ENCODE measurements at places on chromosomes 5 and 9.
A peak's percentile ranks its signal among the peaks of the same experiment; 100 is the strongest.

GRCh38 chr9:70609011-70609410, 194.6 kb upstream of the KLF9 start:
- DNase-seq, result no peak

GRCh38 chr9:84900421-84900820, 230.9 kb downstream of the NTRK2 start:
- DNase-seq, result no peak

GRCh38 chr5:112933651-112934365, 11.8 kb upstream of the REEP5 start:
- no peak for DNase-seq

DNA sequence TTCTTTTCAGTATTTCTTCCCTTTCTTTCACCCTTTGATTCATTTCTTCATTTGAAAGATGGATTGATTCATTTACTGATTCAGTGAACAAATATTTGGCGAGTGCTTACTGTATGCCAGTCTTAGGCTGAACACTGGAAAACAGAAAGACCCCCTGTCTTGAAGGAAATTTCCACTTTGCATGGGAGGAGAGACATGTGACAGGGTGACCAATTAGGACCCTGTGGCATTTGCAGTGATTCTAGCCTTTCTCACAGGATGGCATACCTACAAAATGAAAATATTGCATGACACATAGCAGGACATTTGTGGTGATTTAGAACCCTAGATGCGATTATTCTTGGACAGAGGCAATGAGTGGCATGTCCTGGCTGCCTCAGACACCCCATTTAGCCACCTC, 407.2 kb upstream of the SGCD start:
- DNase-seq, result no peak

DNA sequence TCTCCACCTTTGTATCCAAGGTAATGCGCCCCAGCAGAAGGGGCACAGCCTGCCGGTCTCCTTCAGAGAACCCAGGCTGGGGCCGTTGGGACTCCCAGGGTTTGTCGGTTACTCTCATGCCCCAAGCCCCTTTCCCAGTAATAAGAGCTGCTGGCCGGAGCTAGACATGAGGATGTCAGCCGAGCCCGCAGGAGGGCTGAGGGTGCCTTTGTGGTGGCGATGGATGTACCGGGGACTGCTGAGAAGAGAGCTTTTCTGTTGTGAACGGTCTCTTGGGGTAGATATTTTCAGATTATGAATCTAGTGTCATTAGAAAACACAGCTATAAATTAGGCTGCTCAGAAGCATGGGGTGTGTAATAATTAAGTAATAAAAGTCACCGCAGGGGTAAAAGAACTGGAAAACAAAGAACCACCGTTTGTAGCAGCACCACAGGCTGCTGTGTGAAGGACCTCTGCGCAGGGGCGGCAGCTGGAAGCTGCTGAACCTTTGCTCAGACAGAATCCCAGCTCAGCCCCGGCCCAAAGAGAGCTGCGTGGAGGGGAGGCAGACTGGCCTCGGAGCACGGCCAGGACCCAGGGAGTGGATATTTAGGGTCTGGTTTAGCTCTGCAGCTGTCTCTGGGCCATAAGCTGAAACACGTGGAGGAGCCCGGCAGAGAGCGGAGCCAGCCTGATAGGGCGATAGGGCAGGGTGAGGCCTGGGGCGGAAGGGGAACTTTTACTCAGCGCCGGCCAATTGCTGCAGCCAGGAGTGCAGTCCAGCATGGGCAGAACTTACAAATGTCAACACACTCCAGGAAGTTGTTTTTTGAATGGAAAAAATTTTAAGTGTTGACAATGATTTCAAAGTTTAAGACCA, 50.5 kb upstream of the BARHL1 start:
- peak; percentile 74 for DNase-seq

GRCh38 chr5:116274251-116274650, 189.4 kb downstream of the COMMD10 start:
- DNase-seq, result no peak

GRCh38 chr5:24059006-24059405, 551.6 kb downstream of the PRDM9 start:
- no peak for DNase-seq

GRCh38 chr5:118723021-118723338, 265.4 kb downstream of the DTWD2 start:
- DNase-seq, result no peak

- DNase-seq, result no peak
These were observed 25.3 kb downstream of the DAP start for GRCh38 chr5:10735569-10736276.

DNA sequence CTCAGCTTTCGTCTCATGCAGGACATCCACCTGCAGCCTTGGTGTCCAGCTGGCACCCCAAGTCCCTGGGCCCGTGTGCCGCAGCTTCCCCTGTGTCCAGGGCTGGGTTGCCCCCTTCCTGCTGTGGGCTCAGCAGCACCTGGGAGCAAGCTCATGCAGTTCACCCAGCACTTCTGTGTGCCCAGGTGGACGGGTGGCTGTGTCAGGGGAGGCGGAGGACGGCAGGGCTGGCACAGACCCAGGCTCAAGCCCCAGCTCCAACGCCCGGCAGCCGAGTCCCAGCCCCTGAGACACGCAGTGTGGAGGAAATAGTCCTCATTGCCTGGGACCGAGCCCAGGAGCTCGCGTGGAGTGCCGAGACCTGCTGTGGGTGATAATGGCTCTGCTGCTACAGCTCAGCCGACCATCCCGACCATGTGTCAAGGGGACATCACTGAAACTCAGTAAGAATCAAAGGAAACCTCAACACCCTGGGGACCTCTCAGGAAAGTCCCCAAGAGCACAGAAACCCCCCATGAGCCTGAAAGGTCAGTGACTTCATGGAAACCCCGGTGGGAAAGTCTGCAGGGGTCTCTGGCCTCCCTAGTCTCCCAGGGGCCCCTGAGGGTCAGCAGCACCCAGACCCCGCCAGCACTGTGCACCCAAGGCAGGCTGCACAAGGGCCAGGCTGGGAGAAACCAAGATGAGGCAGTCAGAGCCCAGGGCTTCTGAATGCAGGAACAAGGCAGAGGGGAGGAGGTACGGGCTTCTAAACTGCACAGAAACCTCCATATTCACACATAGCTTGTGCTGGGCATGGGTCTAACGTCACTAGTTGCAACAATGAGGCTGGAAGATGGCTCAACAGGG, 38.8 kb downstream of the LPCAT1 start:
- DNase-seq, result no peak

- no peak for DNase-seq
These were observed 64.7 kb downstream of the CRB2 start for GRCh38 chr9:123420592-123421111.

GRCh38 chr9:76027416-76027815, 136.9 kb downstream of the PCSK5 start:
- no peak for DNase-seq

DNA sequence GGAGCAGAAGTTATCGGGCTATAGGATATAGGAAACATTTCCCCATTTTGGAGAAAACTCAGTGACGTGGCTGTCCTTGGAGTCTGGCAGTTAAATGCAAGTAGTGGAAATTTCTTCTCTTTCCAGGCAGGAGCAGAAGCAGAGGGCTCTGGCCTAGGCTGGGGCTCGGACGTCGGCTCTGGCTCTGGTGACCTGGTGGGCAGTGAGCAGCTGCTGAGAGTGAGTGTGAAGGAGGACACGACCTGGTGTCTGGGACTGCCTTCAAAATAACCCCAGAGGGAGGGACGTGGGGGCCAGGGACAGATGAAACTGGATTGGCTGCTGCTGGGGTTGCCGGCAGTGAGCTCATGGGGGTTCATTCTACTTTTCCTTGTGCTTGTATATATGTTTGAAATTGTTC, 79.5 kb downstream of the COL15A1 start:
- no peak for DNase-seq

- no peak for DNase-seq
These were observed 48.8 kb upstream of the CD180 start for GRCh38 chr5:67245259-67245846.

DNA sequence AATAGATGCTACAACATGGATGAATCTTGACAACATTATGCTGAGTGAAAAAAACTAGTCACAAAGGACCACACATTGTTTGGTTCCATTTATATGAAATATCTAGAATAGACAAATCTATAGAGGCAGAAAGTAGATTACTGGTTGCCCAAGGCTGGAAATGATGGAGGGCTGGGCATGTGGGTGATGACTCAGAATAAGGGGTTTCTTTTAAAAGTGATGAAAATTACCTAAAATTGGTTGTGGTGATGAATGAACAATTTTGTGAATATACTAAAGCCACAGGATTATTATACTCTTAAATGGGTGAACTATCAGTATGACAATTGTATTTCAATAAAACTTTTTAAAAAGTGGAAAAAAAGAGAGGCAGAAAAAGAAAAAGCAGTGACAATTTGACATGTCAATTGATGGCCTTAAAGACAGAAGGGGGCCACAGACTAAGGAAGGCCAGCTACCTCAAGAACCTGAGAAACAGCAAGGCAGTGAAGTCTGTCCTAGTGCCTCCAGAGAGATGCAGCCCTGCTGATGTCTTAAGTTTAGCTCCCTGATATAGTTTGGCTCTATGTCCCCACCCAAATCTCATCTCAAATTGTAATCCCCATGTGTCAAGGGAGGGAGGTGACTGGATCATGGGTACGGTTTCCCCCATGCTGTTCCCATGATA, 182.7 kb downstream of the PIK3R1 start:
- DNase-seq, result no peak

GRCh38 chr5:138936968-138937345, 61.8 kb upstream of the LRRTM2 start:
- no peak for DNase-seq

- DNase-seq, result no peak
These were observed 1029.3 kb upstream of the TYRP1 start for GRCh38 chr9:11663913-11664312.

GRCh38 chr5:178788381-178789085, 58.1 kb upstream of the ZNF354A start:
- no peak for DNase-seq

Measured in COR-L47 (cell line).